ENCODE measurements at places on chromosomes 6 and 20.

GRCh38 chr20:46255440-46256104, 52.7 kb downstream of the CDH22 start:
- DNase-seq: peak; percentile 76

DNA sequence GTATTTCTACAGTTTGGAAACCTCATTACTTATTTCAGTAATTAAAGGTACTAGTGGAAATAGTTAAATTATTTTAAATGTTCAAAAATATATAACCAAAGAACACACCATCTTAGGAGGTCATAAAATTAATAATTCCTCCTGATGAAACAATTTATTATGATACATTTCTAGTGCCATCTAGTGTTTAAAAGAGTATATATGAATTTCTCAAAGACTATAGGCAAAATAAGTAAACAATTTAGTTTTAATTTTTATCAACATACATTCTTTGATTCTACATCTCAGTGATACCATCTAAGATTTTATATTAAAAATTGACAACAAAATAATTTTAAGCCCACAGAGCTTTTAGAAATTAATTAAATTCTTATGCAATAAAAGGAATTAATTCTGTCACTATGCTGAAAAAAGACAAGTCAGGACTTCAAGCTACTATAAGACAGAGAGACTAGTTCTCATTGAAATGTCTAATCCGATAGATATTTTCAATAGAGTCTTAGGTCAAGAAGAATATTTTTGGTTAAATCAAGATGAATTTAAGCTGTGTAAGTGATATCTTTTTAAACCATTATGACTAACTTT, 107.8 kb upstream of the RNF217 start:
- DNase-seq: peak; percentile 25

DNA sequence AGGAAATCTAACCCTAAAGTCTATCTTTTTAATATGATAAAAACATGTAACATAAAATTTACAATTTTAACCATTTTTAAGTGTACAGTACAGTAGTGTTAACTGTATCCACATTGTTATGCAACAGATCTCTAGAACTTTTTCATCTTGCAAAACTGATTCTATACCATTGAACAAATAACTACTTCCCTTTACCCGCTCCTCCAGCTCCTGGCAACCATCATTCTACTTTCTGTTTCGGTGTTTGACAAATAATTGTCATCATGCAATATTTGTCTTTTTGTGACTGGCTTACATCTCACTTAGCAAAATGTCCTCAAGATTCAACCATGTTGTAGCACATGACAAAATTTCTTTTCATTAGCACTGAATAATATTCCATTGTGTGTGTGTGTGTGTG, 203.2 kb downstream of the SIM1 start:
- no peak for DNase-seq

- no peak for DNase-seq
Observed at GRCh38 chr6:40713002-40713719, 126.0 kb upstream of the LRFN2 start.

DNA sequence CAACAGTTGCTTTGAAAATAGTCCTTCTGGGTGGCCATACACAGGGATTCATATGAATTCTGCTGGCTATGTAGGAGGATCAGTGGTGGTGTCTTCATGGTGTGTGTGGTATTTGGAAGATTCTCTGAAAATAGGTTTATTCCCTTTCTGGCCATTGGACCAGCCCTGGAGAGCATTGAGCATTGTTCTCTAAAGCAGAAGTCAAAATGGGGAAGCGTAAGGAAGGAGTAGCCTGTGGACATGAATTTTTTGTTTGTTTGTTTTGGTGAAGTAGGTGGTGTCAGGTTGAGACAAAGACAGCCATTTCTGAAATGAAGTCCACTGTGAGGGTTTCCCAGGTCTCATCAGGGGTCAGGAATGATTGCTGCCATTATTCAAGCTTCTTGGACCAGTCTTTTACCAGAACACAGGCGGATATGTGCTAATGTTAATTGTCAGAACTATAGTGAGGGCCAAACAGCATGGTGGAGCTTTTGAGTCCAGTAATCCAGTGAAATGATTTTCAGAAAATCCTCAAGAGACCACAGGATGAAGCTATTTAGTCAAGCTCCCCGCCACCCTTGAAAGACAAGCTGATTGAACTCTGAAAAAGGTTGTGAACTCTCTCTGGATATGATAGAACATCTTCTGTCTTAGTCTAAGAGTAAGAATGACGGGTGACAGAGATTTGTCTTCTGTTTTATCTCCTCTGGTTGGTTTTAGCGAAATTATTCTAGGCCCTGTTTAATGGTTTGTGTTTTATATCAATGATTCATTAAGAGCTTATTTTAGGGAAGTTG, 60.0 kb downstream of the DNAH8 start:
- no peak for DNase-seq

DNA sequence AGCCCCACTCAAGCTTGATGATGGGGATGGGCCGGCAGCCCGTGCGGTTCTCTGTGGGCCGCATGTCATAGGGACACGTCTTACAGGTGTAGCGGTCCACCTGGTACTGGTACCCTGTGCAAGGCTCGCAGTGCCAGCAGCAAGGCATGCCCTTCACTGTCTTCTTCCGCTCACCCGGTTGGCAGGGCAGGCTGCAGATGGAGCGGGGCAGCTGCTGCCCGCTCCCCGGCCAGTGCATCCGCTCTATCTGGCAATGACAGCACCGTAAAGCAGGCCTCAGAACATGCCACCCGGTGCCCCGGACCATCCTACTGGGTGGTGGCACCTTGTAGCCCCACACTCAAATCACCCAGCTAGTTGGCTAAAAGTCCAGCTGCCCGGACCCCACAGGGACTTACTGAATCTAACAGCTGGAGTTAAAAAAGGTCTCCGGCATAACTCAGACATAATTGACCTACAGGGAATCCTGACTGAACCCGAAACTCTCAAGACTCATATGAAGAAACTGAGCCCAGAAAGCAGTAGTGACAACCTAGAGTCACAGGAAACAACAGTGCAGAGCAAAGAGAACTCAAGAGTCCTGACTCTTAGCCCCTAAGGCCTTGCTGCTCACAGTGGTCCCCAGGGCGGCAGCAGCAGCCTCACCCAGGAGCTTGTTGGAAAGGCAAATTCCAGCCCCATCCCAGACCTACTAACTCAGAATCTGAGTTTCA, 109.4 kb downstream of the GRM4 start:
- DNase-seq: no peak

DNA sequence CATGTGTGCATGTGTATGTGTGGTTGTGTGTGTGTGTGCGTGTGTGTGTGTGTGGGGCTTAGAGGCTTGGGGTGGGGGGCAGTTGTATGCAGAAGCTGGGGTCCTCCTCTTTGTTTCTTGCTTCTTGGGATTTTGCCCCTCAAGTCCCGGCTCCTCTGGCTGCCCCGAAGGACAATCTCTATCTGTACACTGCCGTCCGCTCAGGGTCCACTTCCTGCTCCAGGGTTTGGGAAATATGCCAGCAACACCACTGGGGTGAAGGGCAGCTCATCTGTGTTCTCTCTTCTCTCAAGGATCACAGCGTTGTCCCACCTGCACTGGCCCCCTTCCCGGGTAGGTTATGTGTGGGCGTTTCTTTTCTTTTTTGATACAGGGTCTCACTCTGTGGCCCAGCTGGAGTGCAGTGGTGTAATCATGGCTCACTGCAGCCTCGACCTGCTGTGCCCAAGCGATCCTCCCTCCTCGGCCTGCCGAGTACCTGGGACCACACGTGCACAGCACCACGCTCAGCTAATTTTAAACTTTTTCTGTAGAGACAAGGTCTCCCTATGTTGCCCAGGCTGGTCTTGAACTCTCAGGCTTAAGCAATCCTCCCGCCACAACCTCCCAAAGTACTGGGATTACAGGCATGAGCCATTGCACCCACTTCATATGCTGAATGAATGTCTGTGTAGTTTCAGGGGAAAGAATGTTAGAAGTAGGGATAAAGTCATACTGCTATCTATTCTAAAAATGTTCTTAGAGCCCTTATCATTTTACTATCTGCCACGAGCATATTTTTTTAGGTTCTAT, 25.7 kb downstream of the SLC2A4RG start:
- no peak for DNase-seq

DNA sequence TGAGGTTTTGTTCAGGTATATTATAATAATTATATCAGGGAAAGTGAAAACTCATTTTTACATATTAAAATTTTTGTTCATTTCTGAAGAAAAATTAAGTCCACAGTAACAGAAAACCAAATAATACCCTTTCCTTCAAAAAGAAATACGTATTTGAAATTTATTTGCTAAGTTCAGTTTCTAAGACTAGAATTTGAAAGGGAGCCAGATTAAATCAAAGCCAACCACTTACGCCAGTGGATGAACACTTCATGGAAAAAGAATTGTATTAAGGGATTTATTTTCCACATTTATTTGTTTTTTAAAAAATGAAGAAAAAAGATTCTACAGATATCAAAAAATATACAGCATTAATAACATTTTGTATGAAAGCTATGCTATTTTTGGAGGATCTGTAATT, 654.4 kb downstream of the EYS start:
- DNase-seq: no peak

DNA sequence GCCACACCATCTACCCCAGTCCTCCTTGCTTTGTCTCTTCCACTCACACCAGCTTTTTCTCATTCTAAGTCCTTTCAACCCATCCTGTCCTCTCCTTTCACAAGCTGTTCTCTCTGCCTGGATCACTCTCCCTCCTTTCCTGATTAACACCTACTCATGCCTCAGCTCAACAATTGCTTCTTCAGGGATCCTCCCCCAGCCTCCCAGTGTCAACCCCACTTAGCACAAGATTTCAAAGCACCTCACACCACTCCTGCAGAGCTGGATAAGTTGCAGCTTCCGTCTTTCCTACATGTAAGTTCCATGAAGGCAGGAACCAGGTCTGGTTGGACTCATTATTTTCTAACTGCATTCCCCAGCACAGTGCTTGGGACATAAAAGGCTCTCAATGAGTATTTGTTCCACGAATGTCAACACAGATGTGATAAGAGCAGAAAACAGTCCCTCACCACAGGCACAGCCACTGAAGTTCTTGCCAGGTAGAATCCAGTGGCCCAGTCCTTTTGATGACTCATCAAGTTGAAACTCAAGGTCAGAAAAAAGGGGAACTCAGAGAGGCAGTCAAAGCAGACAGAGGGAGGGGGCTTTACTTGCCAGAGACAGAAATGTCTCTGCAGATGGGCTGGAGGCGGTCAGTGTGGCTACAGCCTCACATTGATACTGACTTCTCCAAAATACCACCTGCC, 193.4 kb upstream of the PRDM1 start:
- no peak for DNase-seq

DNA sequence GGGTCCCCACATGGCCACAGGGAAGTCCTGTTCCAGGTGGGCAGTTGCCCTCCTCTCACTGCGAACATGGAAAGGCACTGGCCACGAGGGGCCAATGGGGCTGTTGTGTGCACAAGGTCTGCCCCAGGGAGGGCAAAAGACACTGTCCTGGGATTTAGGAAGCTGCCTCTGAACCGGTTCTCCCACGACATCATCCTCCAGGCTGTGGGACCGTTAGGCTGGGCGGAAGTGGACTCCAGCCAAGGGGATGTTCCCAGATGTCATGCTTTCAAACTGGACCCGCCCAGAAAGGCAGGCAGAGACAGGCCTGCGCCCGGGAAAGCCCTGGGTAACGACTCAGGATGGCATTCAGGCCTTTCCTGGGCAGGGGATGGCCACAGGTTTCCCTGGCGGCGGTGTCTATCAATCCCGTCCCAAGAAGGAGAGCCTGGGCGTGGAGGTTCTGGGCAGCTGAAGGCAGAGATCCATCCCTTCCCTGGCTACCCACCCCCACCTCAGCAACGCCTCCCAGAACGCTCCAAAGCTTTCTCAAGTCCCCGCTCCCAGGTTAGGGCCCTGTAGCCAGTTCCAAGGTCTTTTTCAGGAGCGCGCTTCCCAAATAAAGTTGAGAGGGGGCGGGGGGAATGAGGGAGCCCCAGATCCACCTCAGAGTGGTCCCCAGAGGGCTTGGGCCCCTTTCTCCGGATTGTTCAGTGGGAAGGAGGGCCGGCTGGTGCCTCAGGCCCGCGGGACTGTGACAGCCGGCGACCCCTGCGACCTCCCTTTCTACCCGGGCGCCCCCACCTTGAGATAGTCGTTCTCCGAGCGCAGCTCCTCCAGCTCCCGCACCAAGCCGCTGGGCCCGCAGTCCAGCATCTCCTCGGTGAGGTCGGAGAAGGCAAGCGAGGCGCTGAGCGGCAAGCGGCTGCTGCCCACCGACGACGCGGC, 13.8 kb upstream of the TLDC2 start:
- peak; percentile 57 for DNase-seq

DNA sequence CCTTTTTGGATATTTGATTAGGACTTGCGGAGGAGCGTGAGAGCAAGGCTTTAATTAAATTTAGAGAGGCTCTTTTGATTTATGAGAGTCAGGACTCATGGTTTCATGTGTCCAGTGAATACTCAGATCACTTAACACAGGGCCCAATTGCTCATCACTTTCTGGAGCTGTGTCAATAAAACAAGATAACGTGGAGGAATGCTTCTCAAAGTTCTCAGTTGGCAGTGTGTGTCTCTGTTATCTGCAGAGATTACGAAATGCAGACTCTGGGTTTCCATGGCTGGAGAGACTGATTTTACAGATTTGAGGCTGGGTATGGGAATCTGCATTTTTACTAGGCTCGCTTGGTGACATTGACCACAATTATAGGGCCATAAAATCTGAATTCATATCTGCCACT, 335.8 kb upstream of the FLRT3 start:
- DNase-seq: no peak

- DNase-seq: no peak
Observed at GRCh38 chr6:100246206-100246605, 218.5 kb downstream of the SIM1 start.

- DNase-seq: no peak
Observed at GRCh38 chr6:112198582-112198981, 55.8 kb downstream of the LAMA4 start.

DNA sequence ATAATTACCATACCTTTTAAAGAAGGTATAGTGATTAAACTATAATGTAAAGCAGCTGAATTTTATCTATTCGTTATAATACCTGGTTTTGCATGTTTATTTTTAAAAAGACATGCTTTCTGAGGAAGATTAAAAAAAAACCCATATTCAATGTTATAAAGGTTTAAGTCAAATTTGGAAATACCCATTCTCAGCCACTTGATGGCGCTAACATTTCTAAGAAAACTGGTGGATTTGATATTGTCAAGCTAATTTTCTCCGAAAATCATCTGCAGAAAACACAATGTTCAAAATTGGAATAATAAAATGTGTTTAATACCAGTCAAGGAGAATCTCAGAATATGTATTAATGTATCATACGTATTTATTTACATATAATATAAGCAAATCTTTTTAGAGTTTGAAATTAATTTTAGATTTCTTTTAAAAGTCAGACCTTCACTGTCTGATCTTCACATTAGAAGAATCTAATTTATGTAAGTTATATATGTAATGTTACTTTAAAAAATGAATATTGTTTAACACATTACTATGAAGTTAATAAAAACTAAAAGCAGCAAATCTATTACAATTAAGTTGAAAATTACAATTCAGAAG, 35.0 kb downstream of the SHPRH start:
- DNase-seq: peak; percentile 42

DNA sequence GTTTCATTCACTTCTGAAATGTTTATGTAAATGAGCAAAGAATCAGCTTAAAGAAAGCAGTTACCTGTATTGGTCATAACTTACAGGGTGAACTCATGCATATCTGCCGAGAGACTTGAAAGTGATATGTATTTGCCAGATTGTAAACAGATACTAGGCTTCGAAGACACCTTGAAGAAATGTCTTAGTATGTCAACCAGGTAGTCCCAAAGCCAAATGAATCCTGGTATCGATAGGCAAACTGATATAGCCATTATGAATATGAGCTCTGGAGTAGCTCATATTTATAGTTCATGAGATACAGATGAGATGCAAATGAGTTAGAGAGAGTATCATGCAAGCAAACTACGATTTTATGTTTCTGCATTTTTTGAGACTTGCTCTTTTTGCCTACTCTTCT, 55.8 kb downstream of the RNF182 start:
- no peak for DNase-seq

All from kidney glomerular epithelial cell (primary cell).